Stimulated activated CD4-positive, alpha-beta T cell treated with anti-CD3 and anti-CD28 coated beads, Interleukin-4, amount 100 ng/mL, for 1 hour (primary cell): ENCODE measurements at places on chromosomes 7 and 10.
A peak's percentile ranks its signal among the peaks of the same experiment; 100 is the strongest.

- no peak for DNase-seq
These were observed 11.6 kb downstream of the CDNF start for GRCh38 chr10:14826076-14826829.

- no peak for DNase-seq
These were observed 8.5 kb downstream of the ITPRIP start for GRCh38 chr10:104329735-104330134.

GRCh38 chr7:33804140-33804660 is 101.1 kb upstream of the BMPER start:
- no peak for DNase-seq

GRCh38 chr10:103246324-103246723 is 637 bp downstream of the RPEL1 start:
- no peak for DNase-seq

- DNase-seq, result no peak
These were observed 10.0 kb upstream of the SGPL1 start for GRCh38 chr10:70805619-70806215.

DNA sequence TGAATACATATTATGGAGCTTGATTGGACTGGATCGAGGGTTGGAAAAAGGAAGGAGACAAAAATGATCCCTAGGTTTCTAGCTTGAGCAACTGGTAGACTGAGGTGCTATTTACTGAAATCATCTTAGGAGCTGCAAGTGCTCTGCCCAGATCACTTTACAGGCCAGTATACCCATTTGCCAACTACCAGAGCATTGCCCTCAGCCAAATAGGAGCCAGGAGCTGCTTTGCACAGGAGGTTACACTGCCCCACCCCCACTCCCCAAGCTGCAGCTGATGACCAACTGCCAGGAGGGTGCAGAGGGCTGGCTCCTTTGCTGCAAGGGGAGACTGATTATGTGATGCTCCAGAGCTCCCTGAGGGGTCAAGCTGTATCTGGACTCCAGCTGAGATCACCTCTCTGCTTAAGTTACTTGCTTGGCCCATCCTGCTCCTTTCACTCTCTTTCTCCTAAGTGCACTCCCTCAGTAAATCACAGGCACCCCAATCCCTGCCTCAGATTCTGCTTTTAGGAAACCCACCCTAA is 275.4 kb downstream of the ZEB1 start:
- DNase-seq, result no peak

- peak; percentile 45 for DNase-seq
These were observed at the start of gene EFCAB10 for GRCh38 chr7:105581066-105581811. EFCAB10 (minus strand) TSS chr7:105581493; CDS start chr7:105581463, 30 bp downstream.

DNA sequence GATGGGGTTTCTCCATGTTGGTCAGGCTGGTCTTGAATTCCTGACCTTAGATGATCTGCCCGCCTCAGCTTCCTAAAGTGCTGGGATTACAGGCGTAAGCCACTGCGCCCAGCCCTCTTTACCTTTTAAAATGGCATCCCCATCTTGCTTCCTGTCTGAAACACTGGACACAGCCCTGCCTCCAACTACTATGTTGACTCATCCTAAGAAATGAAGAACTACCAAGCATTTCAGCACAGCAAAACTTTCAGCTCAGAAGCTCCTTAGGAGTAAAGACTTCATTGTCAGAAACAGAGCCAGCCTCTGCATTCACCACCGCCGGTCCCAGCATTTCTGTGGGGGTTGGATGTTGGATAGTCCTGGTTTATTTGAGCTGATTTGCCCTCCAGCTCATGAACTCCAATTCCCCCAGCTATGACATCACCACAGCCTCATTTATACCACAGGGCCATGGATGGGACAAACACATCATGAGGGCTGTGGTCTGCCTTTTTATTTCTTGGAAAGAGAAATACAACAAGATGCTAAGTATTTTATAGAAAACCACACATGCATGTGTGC is 123.5 kb downstream of the ADCY1 start:
- no peak for DNase-seq

GRCh38 chr7:132882714-132883428 is 199.0 kb downstream of the CHCHD3 start:
- DNase-seq, result peak; percentile 9

DNA sequence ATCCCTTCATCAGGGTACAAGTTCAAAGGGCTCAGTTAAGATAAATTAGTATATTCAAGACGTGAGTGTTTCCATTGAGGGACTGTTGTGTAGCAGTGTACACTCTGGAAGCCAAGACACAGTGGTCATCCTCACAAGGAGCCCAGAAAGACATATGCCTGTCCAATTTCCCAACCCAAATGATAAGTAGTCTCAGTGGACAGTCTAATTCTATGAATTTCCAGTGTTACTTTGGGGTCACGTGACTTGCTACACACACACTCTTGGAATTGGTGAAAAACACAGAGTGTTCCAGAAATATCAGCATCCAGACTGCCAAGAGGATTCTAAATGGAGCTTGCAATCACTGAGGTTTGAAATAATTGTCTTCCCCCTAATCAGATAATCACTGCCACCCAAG is 365.1 kb downstream of the WDR11 start:
- DNase-seq, result no peak

DNA sequence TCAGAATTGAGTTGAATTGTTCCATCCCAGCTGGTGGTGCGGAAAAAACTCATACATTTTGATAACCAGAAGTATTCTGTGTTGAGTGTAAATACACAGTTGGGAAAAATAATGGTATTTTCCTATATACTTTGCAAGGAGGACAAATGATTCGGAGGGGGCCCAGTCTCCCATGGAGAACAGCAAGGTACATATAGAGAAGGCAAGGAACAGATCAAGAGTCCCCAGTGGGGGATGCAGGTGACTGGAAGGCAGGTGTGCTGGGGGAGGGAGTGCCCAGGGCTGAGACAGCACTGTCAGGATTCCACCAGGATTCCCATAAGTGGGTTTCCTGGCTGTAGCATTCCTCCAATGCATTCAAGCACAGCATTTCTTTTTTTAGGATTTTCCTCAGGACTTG is 10.8 kb upstream of the ADCY1 start:
- DNase-seq, result no peak

GRCh38 chr7:136555933-136556332 is 312.5 kb upstream of the CHRM2 start:
- DNase-seq, result no peak

GRCh38 chr10:68103901-68104300 is 5.4 kb upstream of the MYPN start:
- DNase-seq, result no peak

- no peak for DNase-seq
These were observed 52.1 kb downstream of the MACC1 start for GRCh38 chr7:20165146-20165510.

GRCh38 chr7:27243340-27244163 is 950 bp downstream of the EVX1 start:
- no peak for DNase-seq

- DNase-seq, result peak; percentile 59
These were observed 63.9 kb downstream of the TMEM209 start for GRCh38 chr7:130141161-130141883.

- DNase-seq, result no peak
These were observed 32.1 kb downstream of the EN2 start for GRCh38 chr7:155489862-155490696.

DNA sequence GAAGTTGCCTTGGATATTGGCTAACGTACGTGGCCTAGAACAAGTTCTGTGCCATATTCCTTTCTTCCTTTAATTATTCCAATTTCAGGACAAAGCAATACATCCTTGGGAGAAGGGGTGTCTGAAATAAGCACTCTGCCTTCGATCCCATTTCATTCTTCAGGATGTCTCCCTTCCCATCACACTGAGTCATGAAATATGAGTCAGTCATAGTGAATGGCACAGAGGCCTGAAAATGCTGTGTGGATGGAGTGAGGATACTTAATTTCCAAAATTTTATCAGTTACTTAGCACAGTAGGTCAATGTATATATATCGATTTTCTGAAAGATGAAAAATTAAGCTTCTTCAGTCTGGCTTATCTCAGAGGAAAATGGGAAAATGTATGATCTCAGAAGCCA is 19.5 kb downstream of the EVX1 start:
- no peak for DNase-seq

DNA sequence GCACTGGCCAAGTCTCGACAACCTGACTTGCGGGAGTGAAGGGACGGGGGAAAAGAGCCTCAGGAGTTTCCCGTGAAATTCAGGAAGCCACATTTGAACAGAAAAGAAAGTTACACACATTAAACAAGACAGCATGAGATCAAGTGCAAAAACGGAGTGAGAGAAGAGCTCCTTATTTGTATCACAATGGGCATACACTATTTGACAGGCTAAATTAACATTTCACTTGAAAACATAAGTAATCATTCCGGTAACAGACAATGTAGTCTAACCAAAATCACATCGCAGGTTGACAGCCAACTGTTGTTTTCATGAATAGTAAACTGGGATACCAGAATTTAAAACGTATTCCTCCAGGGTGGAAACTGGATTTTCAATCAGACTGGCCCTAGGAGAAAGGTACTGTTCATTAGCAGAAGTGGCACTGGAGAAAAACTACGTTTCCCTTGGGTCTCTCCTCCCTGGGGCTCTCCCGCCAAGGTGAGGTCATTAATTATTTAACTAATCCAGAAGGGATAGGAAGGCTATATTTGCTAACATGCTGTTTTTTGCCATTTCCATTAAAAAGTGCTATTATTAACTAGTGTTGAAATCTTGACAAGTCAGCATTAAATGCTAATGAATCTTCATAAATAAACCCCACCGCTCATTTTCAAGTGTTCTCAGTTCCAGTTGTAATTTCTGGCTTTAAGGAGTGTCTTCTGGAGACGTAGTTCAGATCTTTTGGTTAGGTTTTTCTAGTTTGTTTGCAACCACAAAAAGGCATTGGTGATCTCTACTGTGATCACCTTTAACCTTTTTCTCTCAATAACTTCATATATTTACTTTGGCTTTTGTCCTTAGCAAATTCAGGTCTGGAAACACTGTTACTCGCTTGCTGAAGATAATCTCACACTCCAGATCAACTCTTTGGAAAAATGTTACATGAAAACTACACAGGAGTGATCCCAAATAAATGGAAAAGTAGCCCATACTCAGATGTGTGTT is 25.1 kb downstream of the RHEB start:
- DNase-seq, result no peak

- no peak for DNase-seq
These were observed 23.9 kb upstream of the ZNF107 start for GRCh38 chr7:64642046-64642445.

DNA sequence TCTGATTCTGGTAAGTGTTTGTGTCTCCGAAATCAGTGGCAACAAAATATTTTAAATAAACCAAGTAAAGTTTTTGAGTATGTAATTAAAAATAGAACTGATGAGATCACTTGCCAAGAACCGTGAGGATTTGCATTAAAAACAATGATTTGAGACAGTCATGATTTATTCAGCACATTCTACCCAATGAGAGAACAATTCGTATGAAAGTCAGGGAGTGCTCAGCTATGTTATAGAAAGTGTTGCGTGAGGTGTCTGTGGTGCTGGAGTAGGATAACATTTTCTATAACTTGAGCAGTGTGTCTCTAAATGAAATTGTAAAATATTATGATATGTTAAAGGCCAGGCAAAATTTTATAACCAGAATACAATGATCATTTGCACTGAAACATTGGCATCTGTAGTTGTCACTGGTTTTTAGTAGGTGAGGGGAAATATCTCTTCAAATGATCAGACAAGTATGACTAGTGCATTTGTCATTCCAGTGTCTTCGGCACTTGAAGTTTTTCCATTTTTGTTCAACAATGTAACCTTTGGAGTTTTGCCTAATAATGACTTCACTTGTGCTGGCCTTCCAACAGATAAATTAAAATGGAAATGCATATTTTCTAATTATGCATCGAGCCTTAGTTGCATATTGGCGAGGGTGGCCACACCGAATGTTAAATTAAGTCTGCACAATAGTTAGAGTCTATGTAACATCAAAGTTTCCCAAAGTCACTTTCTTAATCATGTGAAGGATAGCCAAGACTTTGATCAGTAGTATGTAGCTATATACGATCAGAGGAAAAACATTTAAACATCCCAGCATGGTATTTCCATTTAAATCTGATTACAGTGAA is 335.9 kb downstream of the GFRA1 start:
- no peak for DNase-seq

DNA sequence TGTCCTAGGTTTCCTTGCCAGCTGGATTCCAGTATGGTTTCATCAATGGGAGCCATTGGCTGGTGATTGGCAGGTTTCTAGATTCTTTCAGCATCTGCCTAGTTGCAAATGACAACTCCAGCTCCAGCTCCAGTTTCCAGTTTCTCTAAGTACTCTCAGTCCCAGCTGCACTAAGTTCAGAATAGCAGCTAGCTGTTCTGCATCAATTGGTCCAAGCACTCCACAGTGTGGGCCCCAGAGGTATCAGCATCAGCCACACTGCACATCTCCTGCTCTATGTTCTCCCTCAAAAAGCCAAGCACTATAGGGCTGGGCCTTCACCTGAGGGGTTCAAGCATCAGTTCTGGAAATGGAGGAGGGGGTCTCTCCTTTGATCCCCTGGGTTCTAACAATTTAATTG is 143.4 kb downstream of the VPS50 start:
- DNase-seq, result no peak
